Hematopoietic multipotent progenitor cell treated with erythropoietin and hydrocortisone succinate and interleukin-3 and kit ligand, for 15 days (in vitro differentiated cells): ENCODE measurements at places on chromosomes 4 and X.

GRCh38 chr4:7772711-7773385, 166.8 kb downstream of the AFAP1 start:
- DNase-seq: no peak

- DNase-seq: no peak
Observed at GRCh38 chr4:961351-962230, 11.8 kb downstream of the DGKQ start.

- DNase-seq: no peak
Observed at GRCh38 chr4:184453365-184454160, 20.8 kb downstream of the IRF2 start.

GRCh38 chr4:111991163-111991562, 154.1 kb upstream of the FAM241A start:
- no peak for DNase-seq

DNA sequence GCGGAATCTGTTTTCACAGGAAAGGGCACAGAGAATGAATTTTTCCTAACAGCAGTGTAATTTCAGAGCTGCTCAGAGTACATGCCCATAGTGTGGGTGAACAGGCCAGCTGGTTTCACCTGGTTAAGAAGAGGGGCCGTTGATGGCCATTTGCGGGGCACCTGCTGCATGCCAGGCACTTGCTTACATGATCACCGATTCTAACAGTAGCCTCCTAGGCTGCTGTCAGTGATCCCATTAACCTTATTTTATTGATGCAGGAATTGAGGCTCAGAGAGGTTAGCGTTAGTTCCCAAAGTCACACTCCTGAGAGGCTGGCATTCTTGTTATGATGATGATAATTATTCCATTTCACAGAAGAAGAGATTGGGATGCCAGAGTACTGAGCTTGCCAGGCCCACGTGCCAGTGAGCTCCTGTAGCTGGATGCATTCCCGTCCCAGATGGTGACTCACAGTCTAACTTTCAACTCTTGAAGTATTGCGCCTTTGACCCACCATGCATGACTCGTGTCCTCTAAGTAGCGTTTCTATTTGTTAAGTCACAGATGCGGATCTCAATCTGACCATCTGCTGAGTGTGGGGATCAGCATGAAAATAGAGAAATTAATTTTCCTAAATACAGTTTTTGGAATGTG, 76.5 kb downstream of the PSAPL1 start:
- no peak for DNase-seq

DNA sequence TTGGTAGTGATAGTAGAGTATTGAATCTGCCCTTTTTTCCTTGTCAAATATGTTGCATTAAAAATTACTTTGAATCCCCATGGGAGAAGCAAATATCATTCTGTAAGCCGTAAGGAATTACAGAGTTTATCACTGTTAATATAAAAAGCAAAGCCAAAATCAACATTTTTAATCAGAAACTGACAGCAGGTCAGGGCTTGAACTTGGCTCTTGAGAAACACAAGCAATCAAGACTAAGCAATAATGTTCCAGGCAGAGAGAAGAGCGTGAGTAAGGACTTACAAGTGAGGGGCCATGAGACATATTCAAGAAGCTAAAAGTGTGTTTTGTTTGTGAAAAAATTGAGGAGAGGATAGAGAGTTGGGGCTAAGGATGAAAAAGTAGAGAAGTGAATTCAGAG, 68.2 kb downstream of the ARHGAP6 start:
- DNase-seq: no peak

DNA sequence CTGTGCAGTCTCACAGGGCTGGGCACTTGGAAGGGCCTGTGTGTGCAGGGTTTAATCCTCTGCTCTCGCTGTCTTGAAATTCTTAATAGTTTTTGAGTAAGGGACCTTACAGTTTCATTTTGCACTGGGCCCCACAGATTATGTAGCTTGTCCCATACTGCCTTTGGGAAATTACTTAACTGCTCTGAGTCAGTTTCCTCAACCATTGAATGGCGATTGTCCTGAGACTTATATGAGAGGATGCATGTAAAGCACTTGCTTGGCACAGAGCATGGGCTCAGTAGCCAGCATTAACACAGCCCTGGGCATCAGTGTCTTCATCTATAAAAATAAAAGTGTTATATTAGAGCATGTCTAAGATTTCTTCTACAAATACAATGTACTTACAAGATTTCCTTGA, 55.8 kb downstream of the CLCN5 start:
- no peak for DNase-seq

DNA sequence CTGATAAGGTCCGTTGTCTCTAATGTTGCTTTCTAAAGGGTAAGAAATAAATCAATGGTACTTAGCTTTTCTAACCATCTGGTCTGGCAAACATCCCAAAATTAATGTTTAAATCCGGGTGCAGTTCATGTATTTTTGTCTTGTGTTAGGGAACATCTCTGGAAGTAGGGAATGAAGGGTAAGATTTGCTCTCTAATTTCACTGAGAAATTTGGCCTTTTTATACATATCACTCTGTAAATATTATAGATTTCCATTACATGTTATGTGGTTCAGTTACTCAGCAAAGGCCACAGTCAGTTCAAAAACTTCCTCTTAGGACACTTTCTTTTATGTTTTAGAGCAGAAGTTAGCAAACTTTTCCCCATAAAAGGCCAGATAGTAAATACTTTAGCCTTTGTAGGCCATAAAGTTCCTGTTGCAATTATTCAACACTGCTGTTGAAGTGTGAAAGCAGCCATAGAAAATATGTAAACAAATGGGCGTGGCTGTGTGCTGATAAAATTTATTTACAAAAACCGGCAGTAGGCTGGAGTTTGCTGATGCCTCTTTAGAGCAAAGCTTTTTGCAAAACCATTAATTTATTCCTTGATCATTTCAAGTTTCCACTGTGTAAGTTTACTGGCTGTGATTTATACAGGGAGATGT, 218.1 kb downstream of the ANTXR2 start:
- no peak for DNase-seq

DNA sequence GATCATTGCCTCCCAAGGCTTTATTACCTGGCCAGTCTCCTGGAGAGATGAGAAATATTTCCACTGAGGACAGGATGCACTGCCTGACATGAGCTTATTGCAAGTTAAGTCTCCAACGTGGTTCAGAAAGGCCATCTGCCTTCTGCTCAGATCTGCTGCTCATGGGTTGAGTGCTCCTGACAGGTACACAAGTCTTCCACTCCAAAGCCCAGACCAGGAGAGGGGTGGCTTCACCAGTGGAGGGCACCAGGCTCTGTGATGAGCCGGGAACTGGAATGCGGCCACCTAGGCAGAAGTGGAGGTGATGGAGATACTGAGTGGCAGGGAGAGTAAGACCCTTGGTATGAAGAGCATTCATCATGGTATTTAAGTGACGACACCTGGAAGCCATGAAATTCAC, 79.5 kb upstream of the IRF2 start:
- DNase-seq: no peak

- DNase-seq: no peak
Observed at GRCh38 chr4:92520563-92520962, 216.8 kb downstream of the GRID2 start.

DNA sequence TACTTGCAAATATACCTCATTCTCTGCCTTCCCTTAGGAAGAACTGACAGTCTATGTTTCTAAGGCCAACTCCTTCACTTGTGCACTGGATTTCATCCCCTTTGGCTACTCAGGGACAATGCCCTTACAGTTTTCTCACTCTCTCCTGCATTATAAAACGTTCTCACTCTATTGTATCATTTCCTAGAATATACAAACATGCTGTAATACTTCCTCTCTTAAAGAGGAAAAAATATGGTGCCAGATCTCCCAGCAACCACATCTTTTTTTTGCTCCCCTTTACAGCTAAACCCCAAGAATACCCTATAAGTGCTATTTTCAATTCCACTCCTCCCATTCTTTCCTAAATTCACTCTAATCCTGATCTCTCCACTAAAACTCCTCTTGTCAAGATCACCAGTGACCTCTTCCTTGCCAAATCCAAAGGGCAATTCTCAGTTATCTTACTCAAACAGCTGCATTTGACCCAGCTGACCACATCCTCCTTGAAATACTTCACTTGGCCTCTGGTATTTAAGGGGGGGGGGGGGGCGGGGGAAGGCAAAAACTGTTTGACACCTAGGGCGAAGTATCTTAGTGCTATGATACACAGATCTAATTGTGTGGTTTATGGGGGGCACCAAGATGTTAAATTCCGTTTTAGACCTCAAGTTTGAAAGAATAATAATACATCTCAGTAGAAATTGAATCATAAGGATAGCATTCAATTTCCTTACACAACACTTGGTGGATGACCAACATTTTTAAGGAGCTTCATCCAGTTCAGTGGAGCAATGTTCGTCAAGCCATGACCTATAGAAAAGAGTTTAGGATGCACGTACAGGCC, 1.6 kb downstream of the RCHY1 start:
- no peak for DNase-seq

GRCh38 chr4:15427161-15427560, 672 bp upstream of the C1QTNF7 start:
- no peak for DNase-seq

DNA sequence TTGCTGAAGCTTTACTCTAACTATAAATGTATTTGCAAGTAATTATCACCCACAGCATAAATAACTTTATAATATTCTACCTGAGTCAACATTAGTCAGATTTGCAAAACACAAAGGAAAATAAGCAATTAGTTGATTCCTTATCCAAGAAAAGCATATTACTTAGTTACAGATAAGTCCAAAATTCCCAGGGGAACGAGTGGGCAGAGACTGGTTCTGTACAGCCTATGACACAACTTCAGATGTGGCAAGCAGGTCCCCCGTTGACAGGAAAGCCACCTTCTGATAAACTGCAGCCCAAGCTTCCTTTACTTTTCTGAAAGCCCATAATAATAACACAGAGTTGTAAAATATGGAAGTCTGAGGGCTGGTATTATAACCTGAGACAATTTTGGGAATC, 62.4 kb upstream of the NDP start:
- DNase-seq: no peak

- no peak for DNase-seq
Observed at GRCh38 chr4:85688055-85688740, 213.2 kb downstream of the ARHGAP24 start.

- DNase-seq: no peak
Observed at GRCh38 chrX:37776283-37776986, 3.4 kb upstream of the CYBB start.

DNA sequence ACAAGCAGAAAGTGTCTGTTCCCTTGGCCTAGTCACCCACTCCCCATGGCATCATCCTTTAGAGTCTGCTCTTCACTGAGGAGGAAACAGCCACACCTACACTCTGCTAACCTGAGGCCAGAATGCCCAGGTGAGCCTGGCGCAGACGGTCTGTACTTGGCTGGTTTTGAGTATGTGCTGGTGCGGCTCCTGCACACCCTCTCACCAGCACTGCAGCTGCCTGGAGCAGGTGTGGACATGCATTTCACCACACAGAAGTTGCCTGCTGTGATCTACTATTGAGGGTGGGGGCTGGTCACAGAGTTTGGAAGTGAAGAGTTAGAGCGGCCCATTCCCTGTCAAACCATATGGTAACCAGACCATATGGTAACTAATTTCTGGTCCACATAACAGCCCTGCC, 39.5 kb downstream of the KANTR start:
- no peak for DNase-seq

GRCh38 chr4:121900132-121900983, 30.1 kb upstream of the BBS7 start:
- peak; percentile 26 for DNase-seq

DNA sequence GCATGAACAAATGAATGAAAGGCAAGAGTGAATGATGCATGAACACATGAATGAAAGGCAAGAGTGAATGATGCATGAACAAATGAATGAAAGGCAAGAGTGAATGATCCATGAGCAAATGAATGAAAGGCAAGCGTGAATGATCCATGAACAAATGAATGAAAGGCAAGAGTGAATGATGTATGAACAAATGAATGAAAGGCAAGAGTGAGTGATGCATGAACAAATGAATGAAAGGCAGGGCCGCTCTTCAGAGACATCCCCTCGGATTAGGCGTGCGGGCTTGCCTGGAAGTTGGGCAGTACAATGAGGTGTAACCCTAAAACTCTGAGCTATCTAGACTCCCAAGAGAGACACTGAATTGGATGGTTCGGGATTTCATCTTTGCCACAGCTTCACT, 3.7 kb downstream of the PCGF3 start:
- DNase-seq: no peak

DNA sequence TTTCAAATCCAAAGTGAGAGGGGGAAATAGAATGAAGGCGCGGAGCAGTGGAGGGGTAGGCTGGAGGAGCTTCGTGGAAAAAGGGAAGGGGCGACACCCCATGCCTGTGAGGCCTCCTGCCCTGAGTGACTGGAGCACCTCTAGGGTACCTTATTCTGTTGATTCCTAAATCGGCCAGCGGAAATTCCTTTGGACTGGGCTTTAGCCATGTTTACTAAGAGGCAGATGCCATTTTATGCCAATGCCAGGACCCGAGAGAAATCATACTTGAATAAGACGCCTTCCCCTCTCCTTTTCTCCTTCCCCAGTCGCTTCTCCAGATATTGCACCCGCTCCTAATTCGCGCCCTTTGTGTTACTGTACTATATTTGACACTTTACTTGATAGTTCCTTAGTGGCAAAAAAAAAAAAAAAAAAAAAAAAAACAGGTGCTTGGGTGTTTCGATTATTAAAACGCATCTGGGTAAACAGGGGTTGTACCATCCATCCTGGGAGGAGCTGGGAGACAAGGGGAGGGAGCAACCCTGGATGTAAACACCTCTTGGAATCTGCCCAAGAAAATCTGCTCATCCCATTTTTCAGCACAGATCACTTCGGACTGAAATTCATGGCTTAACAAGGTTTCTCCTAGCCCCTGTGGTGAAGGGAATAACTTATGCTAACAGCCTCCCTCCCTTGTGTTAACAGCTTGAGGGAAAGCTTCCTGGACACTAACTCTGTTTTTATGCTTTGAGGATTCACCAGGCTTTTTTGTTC, 1.5 kb downstream of the BMP3 start:
- DNase-seq: no peak

DNA sequence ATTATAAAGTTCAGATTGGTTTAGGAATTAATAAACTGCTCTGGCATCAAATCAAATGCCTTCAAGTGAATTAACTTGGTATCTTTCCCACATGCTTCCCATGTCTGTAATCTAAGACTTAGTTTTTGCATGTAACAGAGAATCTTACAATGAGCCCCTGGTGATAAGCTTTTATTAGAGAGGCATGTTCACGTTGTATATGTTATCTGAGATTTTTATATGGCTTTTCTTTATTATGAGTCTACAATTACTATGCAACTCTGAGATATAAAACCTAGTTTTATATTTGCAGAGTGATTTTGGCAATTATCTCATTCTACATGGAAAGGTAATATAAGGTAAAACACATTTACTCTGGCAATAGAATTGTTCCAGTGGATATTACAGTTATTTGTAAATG, 1578.4 kb upstream of the IGFBP7 start:
- no peak for DNase-seq
